ENCODE measurements at places on chromosomes 13 and 19. TPM values are rescaled to one million over a fixed set of nuclear protein-coding genes. Genes with fewer than 3 reads are reported as not detected.
A peak's percentile ranks its signal among the peaks of the same experiment; 100 is the strongest.

The CEACAM8 gene
- not detected for polyA plus RNA-seq

The KLK14 gene
- polyA plus RNA-seq = not detected

The VRK3 gene
- polyA plus RNA-seq = 91.8 TPM

The LGALS14 gene
- not detected for polyA plus RNA-seq

The ZNF420 gene
- polyA plus RNA-seq = 28.7 TPM

- peaks cover 22% of the 10 kb centered on the region for H3K4me1 ChIP-seq
- H3K27me3 ChIP-seq = peaks cover 44% of the 10 kb centered on the region
- no peaks in the 10 kb centered on the region for H3K36me3 ChIP-seq
- DNase-seq = no peak
- no peak overlapping the region for H3K27ac ChIP-seq
Measured at GRCh38 chr13:33286128-33286527, 573 bp upstream of the STARD13 start.

DNA sequence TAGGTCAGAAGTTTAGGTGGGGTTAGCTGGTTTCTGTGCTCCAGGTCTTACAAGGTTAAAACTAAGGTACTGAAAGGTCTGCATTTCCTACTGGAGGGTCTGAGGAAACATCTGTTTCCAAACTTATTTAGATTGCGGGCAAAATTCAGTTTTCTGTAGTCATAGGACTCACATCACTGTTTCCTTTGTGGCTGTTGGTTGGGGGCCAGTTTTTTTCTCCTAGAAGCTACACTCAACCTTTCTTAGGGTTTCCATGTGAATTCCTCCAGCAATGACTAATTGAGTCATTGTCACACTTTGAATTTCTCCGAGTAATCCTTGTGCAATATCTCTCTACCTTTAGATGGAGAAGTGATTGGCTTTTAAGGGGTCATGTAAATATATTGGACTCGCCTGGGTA is 773.4 kb upstream of the SLITRK1 start:
- DNase-seq = no peak
- no peak overlapping the region for H3K27ac ChIP-seq
- no peaks in the 10 kb centered on the region for H3K36me3 ChIP-seq
- H3K27me3 ChIP-seq = no peaks in the 10 kb centered on the region
- no peak overlapping the region for H3K4me3 ChIP-seq

- no peak overlapping the region for H3K4me3 ChIP-seq
- H3K27me3 ChIP-seq = peaks cover 10% of the 10 kb centered on the region
- no peaks in the 10 kb centered on the region for H3K4me1 ChIP-seq
- H3K36me3 ChIP-seq = no peaks in the 10 kb centered on the region
Measured at GRCh38 chr13:47621931-47622330, 379.1 kb downstream of the SUCLA2 start.

- no peak overlapping the region for H3K27ac ChIP-seq
- no peak for DNase-seq
- H3K4me1 ChIP-seq = no peaks in the 10 kb centered on the region
- H3K27me3 ChIP-seq = no peaks in the 10 kb centered on the region
Measured at GRCh38 chr13:84654654-84655275, 772.5 kb upstream of the SLITRK1 start.

DNA sequence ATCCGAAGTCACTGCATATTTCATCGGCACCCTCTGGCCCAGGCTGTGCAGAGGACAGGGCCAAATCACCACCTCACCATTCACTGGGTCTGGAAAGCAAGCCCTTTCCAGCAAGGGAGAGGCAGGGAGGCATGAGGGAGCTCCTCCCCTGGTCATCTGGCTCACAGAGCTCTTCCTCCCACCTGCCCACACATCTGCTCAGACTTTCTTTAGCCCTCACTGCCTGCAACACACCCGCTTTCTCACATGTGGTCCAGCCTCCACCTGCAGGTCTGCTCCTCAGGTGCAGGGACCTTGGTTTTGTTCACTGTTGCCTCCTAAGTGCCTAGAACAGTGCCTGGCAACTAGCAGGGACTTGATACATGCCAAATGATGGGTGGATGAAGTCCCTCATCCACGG is 21.0 kb upstream of the SLC35E1 start:
- H3K4me1 ChIP-seq = peaks cover 70% of the 10 kb centered on the region
- H3K4me3 ChIP-seq = no peak overlapping the region
- no peak for DNase-seq
- H3K27ac ChIP-seq = no peak overlapping the region
- H3K36me3 ChIP-seq = no peaks in the 10 kb centered on the region

DNA sequence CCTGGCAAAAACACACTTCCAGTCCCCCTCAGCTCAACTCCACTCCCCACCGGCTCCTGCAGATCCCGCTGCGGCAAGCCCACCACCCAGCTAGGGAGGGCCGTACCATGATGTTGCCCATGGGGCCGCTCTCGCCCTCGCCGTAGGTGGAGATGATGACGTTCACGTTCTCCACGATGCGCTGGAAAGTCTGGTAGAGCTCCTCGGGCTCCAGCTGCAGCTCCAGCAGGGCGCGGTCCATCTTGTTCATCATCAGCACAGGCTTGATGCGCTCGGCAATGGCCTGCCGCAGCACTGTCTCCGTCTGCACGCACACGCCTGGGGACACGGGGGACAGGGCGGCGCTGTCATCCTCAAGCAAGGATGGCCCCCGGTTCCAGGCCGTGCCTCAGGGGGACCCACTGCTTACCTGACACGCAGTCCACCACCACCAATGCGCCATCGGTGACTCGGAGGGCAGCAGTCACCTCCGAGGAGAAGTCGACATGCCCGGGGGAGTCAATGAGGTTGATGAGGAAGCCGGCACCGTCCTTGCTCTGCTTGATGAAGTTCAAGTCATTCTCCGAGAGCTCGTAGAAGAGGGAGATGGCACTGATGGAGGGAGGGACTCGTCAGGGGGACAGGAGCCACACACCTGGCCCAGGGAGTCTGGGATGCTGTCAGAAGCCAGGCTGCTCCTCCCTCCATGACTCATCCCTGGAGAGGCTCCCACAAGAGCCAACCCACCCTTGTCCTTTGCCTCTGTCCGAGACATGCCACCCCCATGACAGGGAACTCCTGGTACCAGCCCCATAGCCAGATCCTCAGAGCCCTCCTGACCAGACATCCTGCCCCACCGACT is 2.3 kb downstream of the EEF2 start:
- H3K27ac ChIP-seq = peak overlapping the region; percentile 97
- H3K27me3 ChIP-seq = no peaks in the 10 kb centered on the region
- no peaks in the 10 kb centered on the region for H3K36me3 ChIP-seq

GRCh38 chr13:72973234-72973633 is 85.6 kb upstream of the KLF5 start:
- no peak overlapping the region for H3K4me3 ChIP-seq
- peaks cover 19% of the 10 kb centered on the region for H3K36me3 ChIP-seq
- no peaks in the 10 kb centered on the region for H3K4me1 ChIP-seq
- peak overlapping the region; percentile 85 for H3K27ac ChIP-seq

- peak overlapping the region; percentile 97 for H3K4me3 ChIP-seq
- peaks cover 8% of the 10 kb centered on the region for H3K27me3 ChIP-seq
- no peaks in the 10 kb centered on the region for H3K36me3 ChIP-seq
- H3K27ac ChIP-seq = peak overlapping the region; percentile 95
- DNase-seq = no peak
- peaks cover 45% of the 10 kb centered on the region for H3K4me1 ChIP-seq
Measured at GRCh38 chr19:4722671-4723594, 709 bp downstream of the DPP9 start.

DNA sequence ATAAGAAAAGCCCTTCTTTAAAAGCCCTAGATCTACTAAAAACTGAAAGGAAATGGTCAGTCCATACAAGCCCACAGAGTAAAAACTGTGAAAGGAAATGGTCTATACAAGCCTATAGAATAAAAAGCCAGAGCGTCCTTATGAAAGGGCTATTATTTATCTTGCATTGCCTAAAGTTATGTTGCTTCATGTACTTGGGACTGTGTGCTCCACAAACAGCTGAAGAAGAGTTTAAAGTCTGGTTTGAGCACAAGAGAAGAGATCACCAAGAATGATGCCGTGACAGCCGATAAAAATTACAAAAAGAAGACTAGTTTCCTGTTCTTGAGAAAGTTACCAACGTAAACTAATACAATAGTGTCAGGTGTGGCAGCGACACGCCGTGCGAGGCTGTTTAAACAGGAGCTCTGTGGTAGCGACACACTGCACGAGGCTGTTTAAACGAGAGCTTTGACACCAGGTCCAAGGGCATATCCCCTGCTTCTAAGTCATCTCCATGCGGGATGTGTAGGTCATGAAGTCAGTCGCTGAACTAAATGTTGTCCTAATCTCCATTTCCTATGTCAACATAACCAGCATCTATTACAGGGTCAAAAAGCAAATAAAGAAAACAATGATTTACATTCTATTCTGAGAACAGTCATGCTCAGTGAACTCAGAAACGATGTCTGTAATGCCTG is 24.9 kb downstream of the PCID2 start:
- peaks cover 23% of the 10 kb centered on the region for H3K4me1 ChIP-seq
- no peak overlapping the region for H3K27ac ChIP-seq
- no peaks in the 10 kb centered on the region for H3K27me3 ChIP-seq
- no peak overlapping the region for H3K4me3 ChIP-seq

DNA sequence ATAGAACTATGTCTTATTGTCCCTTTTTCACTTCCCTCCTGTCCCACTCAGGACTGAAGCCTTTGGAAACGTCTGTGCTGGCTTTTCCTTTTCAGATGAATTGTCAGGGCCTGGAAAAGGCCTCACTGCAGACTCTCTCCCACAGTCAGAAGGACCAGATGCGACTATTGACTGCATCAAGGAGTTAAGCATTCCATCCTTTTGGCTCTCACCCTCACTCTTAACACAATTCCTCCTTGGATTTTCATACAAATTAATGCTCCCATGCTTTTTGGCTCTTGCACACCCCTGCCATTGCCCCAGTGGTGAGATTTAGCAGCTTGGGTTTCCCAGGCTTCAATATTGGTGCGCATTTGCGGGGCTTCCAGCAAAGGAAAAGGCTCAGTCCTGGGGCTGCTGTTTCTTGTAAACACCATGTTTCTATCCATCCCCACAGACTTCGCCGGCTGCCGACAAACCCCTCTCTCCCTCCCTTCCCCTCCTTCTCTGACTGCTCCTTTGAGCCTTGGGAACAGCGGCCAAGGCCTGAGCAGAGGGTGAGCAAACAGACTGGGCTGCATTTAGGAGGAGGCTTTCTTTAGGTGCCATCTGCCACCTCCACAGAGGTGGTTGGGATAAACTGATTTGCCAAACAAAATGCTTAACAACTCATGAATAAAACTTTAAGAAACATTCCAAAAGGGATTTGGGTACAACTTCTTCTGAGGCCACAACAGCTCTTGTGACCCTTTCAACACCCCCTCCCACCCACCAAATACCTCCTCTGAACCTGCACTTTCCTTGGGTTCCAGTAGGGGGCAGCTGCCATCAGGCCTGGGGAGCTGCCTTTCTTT is 48.6 kb upstream of the PCDH8 start:
- no peaks in the 10 kb centered on the region for H3K4me1 ChIP-seq
- no peaks in the 10 kb centered on the region for H3K36me3 ChIP-seq
- H3K27me3 ChIP-seq = peaks cover 8% of the 10 kb centered on the region
- no peak overlapping the region for H3K4me3 ChIP-seq

DNA sequence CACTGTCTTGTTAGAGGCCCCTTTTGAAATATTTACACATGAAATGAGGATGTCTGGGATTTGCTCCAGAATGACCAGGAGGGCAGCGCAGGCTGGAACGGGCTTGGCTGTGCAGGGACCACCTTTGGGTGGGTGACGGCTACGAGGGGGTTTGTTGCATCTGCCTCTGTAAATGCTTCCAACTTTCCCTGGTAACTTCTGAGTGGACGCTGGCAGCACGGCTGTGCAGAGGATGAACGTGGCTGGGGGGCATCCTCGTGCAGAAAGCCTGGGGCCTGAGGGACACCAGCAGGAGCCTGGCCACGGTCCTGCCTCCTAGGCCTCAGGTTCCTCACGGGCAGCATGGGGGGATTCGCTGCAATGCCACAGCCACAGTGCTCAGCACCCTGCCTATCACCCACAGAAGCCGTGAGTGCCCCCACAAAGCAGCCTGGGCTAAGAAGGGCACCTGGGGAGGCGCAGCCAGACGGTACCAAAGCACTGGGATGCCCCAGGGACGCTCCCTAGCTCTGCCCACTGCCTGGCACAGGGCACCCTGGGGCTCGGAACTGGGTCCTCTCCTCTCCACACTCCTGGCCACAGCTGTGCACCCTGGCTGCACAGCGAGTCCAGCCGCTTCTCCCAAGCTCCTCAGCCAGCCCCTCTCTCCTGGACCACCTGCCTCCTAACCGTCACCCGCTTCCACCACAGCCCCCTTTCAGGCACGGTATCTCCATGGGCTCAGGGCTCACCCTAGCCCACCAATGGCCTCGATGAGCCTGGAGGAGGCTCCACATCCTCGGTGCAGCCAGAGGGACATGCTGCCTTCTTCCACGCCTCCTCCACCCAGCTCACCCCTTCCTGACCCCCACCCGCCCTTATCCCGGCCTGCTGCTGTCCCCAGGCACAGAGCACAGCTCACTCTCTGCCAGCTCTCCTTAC is 44.5 kb downstream of the MLLT1 start:
- no peak overlapping the region for H3K4me3 ChIP-seq
- no peaks in the 10 kb centered on the region for H3K27me3 ChIP-seq
- H3K36me3 ChIP-seq = peaks cover 9% of the 10 kb centered on the region
- H3K4me1 ChIP-seq = peaks cover 60% of the 10 kb centered on the region
- H3K27ac ChIP-seq = no peak overlapping the region

DNA sequence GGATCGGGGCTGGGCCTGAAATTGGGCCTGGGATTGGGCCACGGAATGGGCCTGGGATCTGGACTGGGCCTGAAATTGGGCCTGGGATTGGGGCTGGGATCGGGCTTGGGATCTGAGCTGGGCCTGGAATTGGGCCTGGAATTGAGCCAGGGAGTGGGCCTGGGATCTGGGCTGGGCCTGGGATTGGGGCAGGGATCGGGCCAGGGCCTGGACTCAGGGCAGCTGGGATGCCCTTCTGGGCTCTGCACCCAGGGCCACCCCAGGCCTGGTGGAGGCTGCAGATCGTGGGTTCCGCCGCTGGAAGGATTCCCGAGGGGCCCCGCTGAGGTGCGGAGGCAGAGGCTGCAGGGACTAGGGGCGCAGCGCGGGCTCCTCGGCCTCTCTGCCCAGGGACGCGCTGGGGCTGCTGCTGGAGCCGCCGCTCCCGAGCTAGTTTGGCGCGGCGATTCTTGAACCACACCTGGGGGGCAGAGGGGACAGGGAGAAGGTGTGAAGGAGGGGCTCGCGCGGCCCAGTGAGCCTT is 1.8 kb downstream of the TPRX1 start:
- no peaks in the 10 kb centered on the region for H3K27me3 ChIP-seq
- peak; percentile 44 for DNase-seq
- H3K4me1 ChIP-seq = no peaks in the 10 kb centered on the region
- no peak overlapping the region for H3K4me3 ChIP-seq
- no peaks in the 10 kb centered on the region for H3K36me3 ChIP-seq
- H3K27ac ChIP-seq = no peak overlapping the region

GRCh38 chr19:3656747-3657394 is 30.3 kb upstream of the CACTIN start:
- no peak overlapping the region for H3K27ac ChIP-seq
- H3K36me3 ChIP-seq = no peaks in the 10 kb centered on the region
- H3K27me3 ChIP-seq = no peaks in the 10 kb centered on the region
- no peak overlapping the region for H3K4me3 ChIP-seq

DNA sequence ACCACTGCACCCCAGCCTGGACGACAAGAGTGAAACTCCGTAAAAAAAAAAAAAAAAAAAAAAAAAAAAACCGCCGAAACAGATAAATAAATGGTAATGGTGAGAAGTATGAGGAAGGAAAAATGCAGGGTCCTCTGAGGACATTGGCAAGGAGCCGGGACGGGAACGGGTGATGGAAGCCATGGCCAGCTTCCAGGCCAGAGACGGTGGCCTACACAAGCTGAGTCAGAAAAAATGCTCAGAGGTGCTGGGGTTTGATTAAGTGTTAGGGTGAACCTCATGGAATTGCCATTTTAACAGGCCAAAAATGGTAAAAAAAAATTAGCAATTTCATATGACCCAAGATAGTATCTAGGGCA is 866 bp upstream of the ZSWIM4 start:
- H3K4me3 ChIP-seq = peak overlapping the region; percentile 98
- DNase-seq = no peak
- H3K4me1 ChIP-seq = peaks cover 19% of the 10 kb centered on the region
- H3K27me3 ChIP-seq = no peaks in the 10 kb centered on the region
- peak overlapping the region; percentile 97 for H3K27ac ChIP-seq
